Choroid plexus epithelial cell (primary cell): ENCODE measurements at places on chromosomes 2 and 18.
A peak's percentile ranks its signal among the peaks of the same experiment; 100 is the strongest.

- DNase-seq, result no peak
Observed at GRCh38 chr18:69968039-69968438, 20.4 kb upstream of the CD226 start.

DNA sequence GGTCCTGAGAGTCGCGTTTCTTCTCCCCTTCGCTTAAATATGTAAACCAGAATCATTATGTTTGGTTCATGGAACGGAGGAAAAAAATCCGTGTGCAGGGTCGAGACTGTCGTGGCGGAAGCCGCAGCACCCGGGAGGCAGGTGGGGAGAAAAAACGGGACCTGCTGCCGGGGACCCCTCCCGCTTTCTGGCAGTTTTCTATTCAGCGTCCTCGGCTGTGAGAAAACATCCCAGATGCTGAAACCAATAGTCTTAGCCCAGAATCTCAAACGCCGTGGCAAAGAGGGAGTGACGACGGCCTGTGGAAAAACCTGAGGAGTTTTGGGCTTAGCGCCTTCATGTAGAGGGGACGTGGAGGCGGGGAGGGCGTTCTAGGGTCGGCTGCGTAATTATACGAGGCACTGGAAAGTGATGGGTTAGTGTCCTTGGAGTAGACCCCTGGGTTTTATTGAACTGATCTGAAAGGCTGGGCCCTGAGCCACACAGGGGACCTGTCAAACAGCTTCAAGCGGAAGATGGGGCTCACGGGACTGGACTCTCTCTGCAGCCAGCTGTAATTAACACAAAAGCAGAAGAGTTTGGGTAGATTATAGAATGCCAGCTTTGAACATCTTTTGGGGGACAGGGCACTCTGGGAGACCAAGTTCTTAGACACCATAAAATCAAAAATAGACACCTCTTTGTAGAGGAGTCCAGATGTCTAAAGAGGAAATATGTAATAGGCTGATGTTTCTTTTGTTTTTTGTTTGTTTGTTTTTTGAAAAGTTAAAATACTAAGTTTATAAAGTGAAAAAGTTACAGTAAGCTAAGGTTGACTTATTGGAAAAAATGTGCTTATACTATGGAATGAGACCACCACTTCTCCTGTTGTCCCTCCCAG, 834 bp upstream of the BUB1 start:
- DNase-seq, result peak; percentile 39

DNA sequence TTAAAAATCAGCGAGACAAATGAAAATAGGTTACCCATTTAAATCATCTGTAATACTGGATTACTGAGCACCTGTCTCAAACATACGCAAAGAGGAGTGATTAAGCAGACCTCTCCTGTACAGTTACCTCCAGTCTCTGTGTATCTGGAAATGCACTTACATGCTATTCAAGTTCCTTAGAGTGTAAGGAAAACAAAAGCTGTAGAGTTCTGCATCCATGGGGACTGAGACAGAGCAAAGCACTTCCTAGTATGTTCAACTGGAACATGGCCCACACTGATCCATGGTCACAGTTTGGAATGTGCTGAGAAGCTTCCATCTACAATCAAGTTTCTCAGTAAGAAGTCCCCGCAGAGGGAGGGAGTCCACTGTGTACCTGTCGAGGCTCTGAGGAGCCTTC, 63.9 kb downstream of the PPP4R1 start:
- no peak for DNase-seq

DNA sequence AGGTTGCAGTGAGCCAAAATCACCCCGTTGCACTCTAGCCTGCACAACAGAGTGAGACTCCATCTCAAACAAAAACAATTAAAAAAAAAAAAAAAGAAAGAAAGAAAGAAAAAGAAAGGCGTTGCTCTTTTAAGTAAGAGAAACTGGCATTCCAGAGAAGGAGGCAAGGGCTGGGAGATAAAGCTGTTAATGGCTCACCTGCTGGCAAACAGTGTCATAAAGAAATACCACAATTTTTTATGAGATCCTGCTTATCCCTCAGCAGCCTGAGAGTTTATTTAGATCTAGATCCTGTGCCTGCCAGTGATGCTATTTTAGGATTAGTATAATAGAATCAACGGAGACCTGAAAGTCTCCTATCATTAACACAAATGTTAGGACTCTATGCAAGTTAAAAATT, 16.3 kb downstream of the SLC19A3 start:
- DNase-seq, result no peak

GRCh38 chr2:64751286-64752260, 97.9 kb upstream of the SERTAD2 start:
- peak; percentile 71 for DNase-seq

DNA sequence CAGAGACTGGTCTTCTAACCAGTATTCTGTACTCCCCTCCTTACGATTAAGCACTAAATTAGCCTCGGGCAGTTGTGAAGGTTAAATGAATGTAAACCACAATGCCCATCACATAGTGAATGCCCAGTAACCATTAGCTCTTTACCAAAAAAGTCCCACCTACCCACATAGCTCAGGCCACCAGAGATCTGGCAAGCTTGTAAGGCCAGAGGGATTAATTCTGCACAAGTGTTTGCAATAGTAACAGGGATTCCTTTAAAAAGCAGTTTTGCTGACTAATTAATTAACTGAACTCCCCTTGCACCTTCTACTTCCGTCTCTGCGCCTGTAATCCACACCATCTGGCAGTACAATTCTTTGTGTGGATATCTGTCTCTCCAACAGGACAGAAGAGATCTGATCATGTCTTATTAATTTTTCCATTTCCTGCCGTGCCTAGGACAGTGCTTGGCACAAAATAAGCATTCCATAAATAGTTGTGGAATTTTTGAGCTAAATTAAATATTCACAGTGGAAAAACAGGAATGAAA, 36.2 kb upstream of the IGFBP2 start:
- DNase-seq, result peak; percentile 13
